ENCODE measurements at places on chromosomes 5 and 9.

GRCh38 chr9:127524373-127524772 lies 73.1 kb downstream of the LRSAM1 start:
- DNase-seq, result no peak

- DNase-seq, result no peak
These were observed 1.9 kb upstream of the SMC2 start for GRCh38 chr9:104092192-104092591.

- no peak for DNase-seq
These were observed 71.0 kb downstream of the C5orf15 start for GRCh38 chr5:133897431-133897830.

DNA sequence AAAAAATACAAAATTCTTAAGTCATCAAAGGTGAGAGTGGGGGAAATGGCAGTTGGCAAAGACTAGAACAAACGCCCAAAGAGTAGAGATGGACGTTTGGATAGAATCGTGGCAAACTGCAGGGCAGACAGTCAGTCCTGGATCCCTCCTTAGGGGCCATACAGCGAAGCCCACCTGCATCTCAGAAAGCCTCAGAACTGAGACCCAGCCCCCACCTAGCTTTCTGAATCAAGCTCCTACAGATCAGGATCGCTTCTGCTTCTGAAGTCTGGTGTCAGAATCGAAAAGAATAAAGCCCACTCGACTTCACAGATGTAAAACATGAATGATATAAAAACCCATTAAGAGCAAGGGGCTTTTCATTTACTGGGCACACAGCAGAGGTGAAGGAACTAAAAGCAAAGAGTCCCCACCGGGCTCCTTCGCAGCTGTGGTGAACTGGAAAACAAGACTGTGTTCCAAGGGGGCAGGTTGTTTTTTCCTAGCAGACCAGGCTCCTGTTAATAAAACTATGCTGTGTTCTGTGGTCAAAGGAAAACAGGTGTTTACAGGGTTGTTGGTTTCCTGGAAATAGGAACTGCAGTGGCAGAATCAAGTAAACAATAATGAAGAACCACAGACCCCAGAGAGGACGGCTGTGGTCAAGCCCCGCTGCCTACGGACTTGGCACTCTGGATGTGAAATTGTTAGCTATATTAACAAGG lies 91.8 kb downstream of the TLE1 start:
- DNase-seq, result no peak

GRCh38 chr5:41403846-41404245 lies 106.6 kb downstream of the PLCXD3 start:
- DNase-seq, result no peak

- DNase-seq, result no peak
These were observed 345.7 kb upstream of the SLC30A5 start for GRCh38 chr5:68748101-68748500.
